Nephron progenitor cell (in vitro differentiated cells): ENCODE measurements at places on chromosomes 3 and 15.

DNA sequence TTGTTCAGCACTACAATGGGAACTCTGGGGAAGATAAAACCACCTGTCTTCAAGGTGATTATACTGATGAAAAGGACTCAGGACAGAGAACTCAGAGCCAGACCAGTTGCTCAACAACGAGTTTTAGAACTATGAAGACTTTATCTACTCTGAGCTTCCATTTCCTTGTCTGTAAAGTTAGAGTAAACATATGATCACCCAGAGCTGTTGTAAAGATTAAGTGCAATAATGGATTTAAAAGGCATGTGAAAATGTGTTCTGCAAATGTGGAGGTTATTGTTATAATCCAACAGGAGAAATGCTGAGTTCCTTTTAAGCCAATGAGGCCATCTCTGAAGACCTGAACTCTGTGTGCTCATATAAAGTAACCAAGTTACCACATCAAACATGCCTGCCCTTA is 139.7 kb upstream of the CMC1 start:
- H3K4me3 ChIP-seq, result no peak overlapping the region
- no peaks in the 10 kb centered on the region for H3K27me3 ChIP-seq
- peaks cover 11% of the 10 kb centered on the region for H3K36me3 ChIP-seq
- no peaks in the 10 kb centered on the region for H3K4me1 ChIP-seq
- no peak overlapping the region for H3K27ac ChIP-seq

GRCh38 chr15:66630801-66631351 is 65.1 kb upstream of the LCTL start:
- H3K27ac ChIP-seq, result peak overlapping the region; percentile 89
- no peaks in the 10 kb centered on the region for H3K27me3 ChIP-seq
- H3K4me1 ChIP-seq, result peaks cover 71% of the 10 kb centered on the region
- H3K4me3 ChIP-seq, result peak overlapping the region; percentile 42

DNA sequence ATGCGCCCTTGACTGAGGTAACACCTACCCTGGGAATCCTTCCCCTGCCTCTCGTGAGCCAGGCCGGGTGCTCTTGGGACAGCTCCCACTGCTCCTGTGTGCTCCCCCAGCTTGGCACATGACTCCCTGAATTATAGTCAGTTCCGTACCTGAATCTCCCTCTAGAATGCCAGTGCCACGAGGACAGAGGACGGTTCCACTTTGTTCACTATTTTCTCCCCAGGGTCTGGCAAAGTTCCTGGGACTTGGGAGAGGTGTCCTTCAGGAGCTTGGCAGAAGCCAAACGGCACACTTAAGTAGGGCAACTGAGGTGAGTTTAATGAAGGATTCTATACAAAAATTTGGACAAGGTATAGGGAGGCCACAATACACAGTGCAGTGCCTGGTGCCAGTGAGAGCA is 9.8 kb downstream of the CCR5AS start:
- no peak for DNase-seq
- no peaks in the 10 kb centered on the region for H3K4me1 ChIP-seq
- H3K4me3 ChIP-seq, result no peak overlapping the region

DNA sequence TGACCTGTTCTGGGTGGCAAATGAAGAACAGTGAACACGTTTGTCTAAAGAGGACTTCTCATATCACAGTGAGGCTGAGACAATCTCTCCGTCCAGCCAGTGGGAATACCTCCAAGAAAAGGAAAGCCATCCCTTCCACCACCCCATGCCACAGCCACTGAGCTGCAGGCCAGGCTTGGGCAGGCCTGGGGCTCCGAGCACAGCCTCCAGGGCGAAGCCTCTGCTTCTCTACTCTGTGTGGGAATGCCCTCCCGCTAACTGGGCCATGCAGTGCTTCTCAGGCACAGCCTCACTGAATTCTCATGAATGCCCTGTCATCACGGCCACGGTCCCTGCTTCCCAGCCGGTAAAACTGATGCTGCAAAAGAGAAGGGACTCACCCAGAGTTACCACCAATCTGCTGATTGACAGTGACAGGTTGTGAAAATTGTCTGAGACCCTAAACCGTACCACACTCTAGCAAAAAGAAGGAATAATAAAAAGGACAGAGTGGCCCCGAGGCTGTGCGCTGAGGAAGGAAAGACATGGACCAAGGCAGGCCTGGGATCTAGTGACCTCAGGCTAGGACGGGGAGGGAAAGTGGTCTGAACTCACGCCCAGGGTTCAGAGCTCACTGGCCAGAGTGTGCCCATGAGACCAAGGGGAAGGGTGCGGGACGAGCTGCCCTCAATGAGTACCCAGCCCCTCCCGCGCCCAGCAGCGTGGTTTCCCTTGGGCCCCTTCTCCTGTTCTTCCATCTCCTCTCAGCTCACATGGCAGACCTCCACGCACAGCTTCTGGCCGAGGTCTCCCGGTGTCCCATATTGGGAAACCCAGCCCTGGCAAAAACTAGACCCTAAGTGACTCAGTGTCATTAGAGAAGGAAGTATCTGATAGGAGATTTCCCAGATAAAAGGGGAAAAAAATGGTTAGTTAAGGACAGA is 52.8 kb downstream of the DHX30 start:
- peak overlapping the region; percentile 90 for H3K27ac ChIP-seq
- peaks cover 33% of the 10 kb centered on the region for H3K36me3 ChIP-seq
- no peak for DNase-seq
- no peaks in the 10 kb centered on the region for H3K27me3 ChIP-seq

DNA sequence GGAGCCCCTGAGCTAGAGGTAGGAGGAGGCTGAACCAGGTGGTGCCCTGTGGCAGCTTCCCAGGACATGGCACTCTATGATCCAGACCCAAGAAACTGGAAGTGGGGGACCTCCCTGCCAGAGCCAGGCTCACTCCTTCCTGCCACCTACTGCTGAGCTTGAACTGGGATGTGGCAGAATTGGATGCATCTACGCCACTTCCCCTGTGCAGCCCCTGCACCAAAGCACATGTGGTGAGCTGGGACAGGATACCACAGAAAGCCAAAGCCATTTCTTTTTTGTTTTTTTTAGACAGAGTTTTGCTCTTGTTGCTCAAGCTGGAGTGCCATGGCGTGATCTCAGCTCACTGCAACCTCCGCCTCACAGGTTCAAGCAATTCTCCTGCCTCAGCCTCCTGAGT is 518.0 kb upstream of the PPP2R3A start:
- peaks cover 9% of the 10 kb centered on the region for H3K4me1 ChIP-seq
- DNase-seq, result no peak
- peaks cover 15% of the 10 kb centered on the region for H3K27me3 ChIP-seq
- no peak overlapping the region for H3K27ac ChIP-seq

DNA sequence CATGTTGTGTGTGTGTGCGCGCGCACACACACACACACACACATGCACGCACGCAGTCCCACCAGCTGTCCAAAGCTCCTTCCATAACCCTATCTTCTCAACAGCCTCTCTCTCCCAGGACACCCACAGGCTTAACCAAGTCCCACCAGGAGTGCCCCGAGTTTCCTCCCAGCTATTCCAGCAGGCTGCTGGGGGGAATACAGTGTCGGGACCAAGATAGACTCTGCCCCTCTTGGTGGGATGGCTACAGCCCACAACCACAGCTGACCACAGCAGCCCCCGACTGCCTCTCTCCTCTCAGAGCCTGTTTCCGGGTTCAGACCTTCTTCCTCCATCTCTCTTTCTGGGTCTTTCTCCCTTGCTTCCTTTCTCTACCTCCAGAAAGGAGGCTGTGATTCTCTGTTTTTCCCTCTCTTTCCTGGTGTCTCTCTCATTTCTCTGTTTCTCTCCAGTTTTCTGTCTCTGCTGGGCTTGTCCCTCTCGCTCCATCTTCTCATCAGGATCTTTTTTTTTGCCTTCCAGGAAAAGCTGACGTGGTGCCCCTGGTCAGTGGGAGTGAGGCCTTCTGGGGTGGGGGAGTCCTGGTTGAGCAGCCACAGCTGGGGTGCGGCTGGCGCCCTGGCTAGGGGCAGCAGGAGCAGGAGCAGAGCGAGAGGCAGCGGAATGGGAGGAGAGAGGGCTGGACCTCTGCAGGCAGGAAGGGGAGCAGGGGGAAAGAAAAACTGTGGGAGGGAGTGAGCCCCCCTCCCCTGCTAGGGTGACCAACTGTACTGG is 3.3 kb upstream of the ISLR start:
- H3K4me1 ChIP-seq, result peaks cover 76% of the 10 kb centered on the region
- no peaks in the 10 kb centered on the region for H3K36me3 ChIP-seq
- H3K27ac ChIP-seq, result peak overlapping the region; percentile 87
- no peak for DNase-seq
- peaks cover 10% of the 10 kb centered on the region for H3K27me3 ChIP-seq

- H3K4me1 ChIP-seq, result peaks cover 4% of the 10 kb centered on the region
- no peaks in the 10 kb centered on the region for H3K36me3 ChIP-seq
- H3K27me3 ChIP-seq, result peaks cover 8% of the 10 kb centered on the region
- DNase-seq, result peak; percentile 71
- H3K27ac ChIP-seq, result no peak overlapping the region
- H3K4me3 ChIP-seq, result peak overlapping the region; percentile 54
These were observed 24.1 kb upstream of the MRPL3 start for GRCh38 chr3:131526801-131527347.

DNA sequence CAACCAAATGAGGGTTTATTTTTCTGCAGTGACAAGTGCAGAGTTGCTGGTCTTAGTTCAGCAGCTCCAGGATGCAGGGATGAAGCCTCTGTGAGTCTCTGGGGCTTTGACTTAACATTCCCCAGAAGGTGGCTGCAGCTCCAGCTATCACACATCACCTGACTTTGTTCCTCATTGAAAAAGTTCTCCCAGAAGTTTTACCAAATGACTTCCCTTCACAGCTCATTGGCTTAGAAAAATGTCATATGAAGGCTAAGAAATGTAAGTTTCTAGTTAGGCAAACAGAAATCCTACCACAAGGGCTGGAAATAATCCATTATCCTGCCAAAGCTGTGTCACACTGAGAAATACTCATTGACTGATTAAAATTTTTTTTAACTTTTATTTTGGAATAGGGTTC is 184.9 kb downstream of the MINAR1 start:
- no peak overlapping the region for H3K27ac ChIP-seq
- no peak overlapping the region for H3K4me3 ChIP-seq
- no peaks in the 10 kb centered on the region for H3K27me3 ChIP-seq
- H3K4me1 ChIP-seq, result no peaks in the 10 kb centered on the region

GRCh38 chr15:75451202-75451673 is 252 bp downstream of the SIN3A start:
- peaks cover 3% of the 10 kb centered on the region for H3K27me3 ChIP-seq
- no peak for DNase-seq
- peak overlapping the region; percentile 93 for H3K4me3 ChIP-seq
- H3K36me3 ChIP-seq, result peaks cover 12% of the 10 kb centered on the region
- peak overlapping the region; percentile 96 for H3K27ac ChIP-seq
- H3K4me1 ChIP-seq, result peaks cover 57% of the 10 kb centered on the region

- DNase-seq, result no peak
- peaks cover 3% of the 10 kb centered on the region for H3K27me3 ChIP-seq
- H3K36me3 ChIP-seq, result no peaks in the 10 kb centered on the region
- no peak overlapping the region for H3K27ac ChIP-seq
These were observed 330.9 kb upstream of the THBS1 start for GRCh38 chr15:39250001-39250400.

GRCh38 chr15:64824929-64825430 is 467 bp downstream of the PIF1 start:
- H3K4me3 ChIP-seq, result peak overlapping the region; percentile 94
- H3K27me3 ChIP-seq, result peaks cover 3% of the 10 kb centered on the region
- no peak for DNase-seq
- H3K36me3 ChIP-seq, result peaks cover 21% of the 10 kb centered on the region
- no peak overlapping the region for H3K27ac ChIP-seq
- peaks cover 40% of the 10 kb centered on the region for H3K4me1 ChIP-seq

DNA sequence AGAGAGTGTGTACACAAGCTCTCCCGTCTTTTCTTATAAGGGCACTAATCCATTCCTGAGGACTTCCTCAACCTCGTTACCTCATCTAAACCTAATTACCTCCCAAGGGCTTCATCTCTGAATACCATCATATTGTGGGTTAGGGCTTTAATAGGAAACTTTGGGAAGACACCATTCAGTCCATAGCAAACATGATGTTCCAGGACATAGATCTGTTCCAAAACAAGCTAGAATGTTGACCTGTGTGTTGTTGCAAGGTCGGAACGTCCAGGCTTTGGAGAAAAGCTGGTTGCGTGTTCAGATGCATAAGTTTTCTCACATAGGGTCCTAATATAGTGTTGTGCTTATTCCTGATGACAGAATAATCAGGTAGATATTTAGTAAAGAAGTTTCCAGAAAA is 9.7 kb upstream of the TMEM87A start:
- H3K36me3 ChIP-seq, result no peaks in the 10 kb centered on the region
- no peaks in the 10 kb centered on the region for H3K27me3 ChIP-seq
- no peak overlapping the region for H3K4me3 ChIP-seq
- DNase-seq, result no peak
- peak overlapping the region; percentile 88 for H3K27ac ChIP-seq

GRCh38 chr15:88204584-88204983 is 52.0 kb downstream of the NTRK3 start:
- H3K36me3 ChIP-seq, result no peaks in the 10 kb centered on the region
- no peaks in the 10 kb centered on the region for H3K4me1 ChIP-seq
- H3K27ac ChIP-seq, result no peak overlapping the region
- no peak for DNase-seq
- H3K4me3 ChIP-seq, result no peak overlapping the region
- H3K27me3 ChIP-seq, result peaks cover 22% of the 10 kb centered on the region

DNA sequence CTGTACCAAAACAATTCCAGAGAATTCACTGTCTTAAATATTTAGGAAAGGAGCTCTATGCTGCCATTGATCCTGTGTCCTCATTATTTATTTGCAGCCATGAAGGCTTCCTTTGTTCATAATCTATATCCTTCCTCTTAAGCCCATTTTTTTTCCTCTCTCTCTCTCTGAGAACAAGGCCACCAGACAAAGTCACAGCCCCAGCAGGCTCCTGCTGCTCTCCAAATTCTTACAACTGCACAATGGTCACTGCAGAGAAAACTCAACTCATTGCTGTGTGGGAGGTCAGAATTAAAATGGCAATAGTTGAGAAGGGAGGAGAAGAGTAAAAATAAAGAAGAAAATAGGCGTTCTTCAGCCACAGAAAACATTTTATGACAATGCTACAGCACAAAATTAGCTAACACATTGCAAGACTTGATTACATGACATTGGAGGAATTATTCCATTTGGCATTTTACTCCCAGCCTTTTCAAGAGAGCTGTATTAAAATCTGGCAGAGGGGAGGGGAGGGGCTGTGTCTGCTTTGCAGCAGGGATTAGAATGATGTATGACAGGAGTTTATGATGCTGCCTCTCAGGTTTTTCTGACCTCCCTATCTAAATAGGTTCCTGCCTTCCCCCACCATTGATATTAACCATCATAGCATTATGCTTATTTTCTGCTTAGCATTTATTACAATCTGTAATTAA is 399.7 kb upstream of the THBS1 start:
- H3K4me1 ChIP-seq, result peaks cover 11% of the 10 kb centered on the region
- no peak overlapping the region for H3K4me3 ChIP-seq
- no peaks in the 10 kb centered on the region for H3K36me3 ChIP-seq
- no peak overlapping the region for H3K27ac ChIP-seq
- DNase-seq, result no peak

DNA sequence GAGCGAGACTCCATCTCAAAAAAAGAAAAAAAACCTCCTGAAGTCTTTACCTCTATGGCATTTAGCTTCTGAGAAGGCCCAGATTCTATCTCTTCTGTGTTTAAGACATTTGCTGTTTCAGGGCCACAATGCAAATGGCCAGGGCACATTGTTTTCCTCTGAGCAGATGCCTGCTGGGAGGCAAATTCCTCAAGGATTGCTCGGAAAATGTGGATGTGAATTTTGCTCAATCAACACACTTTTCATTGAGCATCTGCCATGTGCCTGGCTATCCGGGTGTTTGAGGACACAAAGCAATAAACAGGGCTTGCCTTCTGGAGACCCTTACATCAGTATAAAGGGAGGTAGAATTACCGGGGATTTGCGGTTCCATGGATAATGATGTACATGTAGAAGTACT is 20.0 kb downstream of the TRIM71 start:
- DNase-seq, result no peak
- no peaks in the 10 kb centered on the region for H3K36me3 ChIP-seq
- no peaks in the 10 kb centered on the region for H3K27me3 ChIP-seq

- DNase-seq, result no peak
- H3K4me3 ChIP-seq, result no peak overlapping the region
These were observed 37.1 kb upstream of the HDC start for GRCh38 chr15:50302581-50302980.
